ENCODE measurements at places on chromosomes 1 and 21. TPM values are rescaled to one million over a fixed set of nuclear protein-coding genes. Genes with fewer than 3 reads are reported as not detected.

Gene KRTAP21-2
- not detected for polyA plus RNA-seq

Gene UBE4B
- 39.5 TPM for polyA plus RNA-seq

DNA sequence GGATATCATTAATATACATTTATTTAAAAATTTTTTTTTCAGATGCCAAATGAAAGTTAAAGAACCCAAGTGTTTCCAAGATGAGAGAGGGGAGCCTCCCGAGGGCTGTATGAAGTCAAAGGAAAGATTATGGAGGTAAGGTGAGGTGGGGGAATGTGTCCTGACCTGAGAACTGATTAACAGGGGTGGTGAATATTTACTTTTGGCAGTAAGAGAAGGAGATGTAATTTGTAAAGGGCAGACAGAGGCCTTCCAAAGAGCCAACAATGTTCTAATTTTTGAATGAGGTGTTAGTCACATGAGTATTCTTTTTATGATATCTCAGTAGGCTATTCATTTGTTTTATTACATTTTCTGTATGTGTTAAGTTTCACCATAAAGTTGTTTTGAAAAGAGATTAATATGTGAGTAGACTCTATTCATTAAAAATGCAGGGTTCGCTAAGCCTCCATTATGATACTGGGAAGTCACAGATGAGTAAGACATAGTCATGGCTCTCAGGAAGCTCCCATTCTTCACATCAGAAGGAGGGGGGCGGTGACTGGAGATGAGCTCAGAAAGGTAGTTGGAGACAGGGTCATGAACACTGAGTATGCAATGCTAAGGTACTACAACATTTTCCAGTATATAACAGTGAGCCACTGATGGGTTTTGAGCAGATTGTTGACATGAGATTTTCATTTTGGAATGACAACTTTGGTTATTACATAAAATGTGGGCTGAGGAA, 62.4 kb upstream of the TNFSF18 start:
- no peak for DNase-seq

- DNase-seq, result no peak
Observed at GRCh38 chr1:223741861-223742260, 29.5 kb downstream of the CAPN2 start.

GRCh38 chr1:54516249-54516920, 31.6 kb upstream of the ACOT11 start:
- no peak for DNase-seq

GRCh38 chr21:41653954-41654491, 112.8 kb downstream of the RIPK4 start:
- no peak for DNase-seq

Gene ARHGEF19
- 15.5 TPM for polyA plus RNA-seq

Gene SLC25A33
- polyA plus RNA-seq, result 2.2 TPM

Gene LIN28A
- polyA plus RNA-seq, result not detected

DNA sequence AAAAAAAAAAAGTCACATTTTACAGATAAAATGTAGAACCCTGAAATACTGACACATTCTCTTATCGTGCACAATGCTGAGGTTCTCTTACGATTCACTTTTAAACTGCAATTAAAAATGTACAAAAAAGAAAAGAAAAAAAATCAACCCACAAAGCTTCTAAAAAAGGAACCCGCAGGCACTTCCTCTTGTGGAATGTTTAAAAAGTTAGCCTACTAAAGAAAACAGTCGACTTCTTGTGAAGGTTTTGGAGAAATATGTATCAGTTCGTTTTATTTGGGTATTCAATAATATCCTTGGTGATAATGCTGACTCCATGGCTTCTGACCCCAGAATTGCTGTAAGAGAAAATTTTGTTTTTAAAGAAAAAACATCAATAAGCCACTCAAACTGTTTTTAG, 10.2 kb downstream of the HNRNPU start:
- DNase-seq, result no peak

DNA sequence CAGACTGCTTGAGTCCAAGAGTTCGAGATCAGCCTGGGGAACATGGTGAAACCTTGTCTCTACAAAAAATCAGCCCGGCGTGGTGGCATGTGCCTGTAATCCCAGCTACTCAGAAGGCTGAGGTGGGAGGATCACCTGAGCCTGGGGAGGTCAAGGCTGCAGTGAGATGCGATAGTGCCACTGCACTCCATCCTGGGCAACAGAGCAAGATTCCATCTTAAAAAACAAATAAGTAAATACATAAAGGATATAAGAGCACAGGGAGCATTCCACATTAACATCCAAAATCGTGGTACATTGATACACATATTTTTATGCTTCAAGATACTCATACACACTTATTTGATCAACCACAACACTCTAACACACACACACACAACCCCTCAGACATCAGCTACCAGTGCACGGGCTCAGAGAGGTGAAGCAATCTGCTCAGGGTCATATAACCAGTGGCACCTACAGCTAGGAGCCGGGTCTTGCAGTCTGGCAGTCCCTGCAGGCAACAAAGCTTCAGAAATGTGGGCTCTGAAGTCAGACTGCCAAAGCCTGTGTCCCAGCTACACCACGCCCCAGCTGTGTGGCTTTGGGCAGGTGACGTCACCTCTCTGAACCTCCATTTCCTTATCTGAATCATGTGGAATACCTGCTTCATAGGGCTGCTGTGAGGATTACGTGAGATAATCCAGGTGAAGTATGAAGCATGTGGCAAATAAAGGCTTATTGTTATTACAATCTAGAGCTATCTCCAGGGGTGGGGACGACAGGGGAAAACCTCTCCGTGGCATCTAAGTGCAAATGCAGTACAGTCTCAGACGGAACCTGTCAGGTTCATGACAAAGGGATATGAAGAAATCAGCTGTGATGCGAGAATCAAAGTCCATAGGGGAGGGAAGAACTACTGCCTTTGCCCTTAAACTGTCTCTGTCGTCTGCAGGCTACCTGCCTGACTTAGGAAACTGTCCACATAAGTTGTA, 4.8 kb upstream of the CRYBG2 start:
- no peak for DNase-seq

DNA sequence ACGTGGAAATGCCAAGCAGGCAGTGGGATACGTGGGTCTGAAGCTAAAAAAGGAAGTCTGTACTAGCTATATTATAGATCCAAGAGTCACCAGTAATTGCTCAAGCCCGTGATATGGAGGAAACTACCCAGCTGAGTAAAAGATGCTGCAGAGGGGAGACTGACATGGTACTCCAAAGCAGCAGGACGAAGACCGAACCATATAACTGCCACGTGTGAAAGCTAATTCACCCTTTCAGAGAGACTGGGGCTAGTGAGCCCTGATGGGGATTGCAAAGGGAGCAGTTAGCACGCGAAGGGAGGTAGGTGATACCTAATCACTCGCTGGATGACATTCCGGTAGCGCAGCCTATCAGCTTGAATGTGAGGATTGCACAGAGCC, 316 bp downstream of the AP4B1 start:
- DNase-seq, result no peak
